ENCODE measurements at places on chromosomes 4 and X.
A peak's percentile ranks its signal among the peaks of the same experiment; 100 is the strongest.

DNA sequence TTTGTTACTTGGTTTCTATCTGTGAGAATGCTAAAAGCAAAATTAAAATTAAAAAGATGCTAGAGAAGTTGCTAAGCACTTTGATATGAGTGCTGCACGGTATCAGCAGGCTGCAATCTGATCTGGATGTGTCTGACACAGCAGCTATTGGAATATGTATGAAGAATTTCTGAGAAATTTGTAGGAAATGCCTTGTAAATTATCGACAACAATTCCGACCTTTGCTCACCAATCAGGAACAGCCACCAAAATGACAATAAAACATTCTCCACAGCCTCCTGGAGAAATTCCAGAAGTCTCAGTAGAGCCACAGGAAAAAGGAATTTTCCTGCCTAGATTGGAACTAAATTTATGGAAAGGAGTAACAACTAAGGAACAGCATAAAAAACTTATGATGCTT lies 82.5 kb downstream of the TIGD2 start:
- no peak for DNase-seq

DNA sequence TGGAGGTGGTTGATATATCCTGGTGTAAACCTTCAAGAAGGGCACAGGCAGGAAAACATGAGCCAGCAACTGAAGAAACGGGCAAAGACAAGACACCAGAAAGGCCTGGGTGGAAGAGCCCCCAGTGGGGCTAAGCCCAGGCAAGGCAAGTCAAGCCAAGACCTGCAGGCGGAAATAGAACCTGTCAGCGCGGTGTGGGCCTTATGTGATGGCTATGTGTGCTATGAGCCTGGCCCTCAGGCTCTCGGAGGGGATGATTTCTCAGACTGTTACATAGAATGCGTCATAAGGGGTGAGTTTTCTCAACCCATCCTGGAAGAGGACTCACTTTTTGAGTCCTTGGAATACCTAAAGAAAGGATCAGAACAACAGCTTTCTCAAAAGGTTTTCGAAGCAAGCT lies 7.2 kb downstream of the ZFP42 start:
- no peak for DNase-seq

- no peak for DNase-seq
Observed at GRCh38 chrX:21581479-21581878, 76.7 kb downstream of the KLHL34 start.

DNA sequence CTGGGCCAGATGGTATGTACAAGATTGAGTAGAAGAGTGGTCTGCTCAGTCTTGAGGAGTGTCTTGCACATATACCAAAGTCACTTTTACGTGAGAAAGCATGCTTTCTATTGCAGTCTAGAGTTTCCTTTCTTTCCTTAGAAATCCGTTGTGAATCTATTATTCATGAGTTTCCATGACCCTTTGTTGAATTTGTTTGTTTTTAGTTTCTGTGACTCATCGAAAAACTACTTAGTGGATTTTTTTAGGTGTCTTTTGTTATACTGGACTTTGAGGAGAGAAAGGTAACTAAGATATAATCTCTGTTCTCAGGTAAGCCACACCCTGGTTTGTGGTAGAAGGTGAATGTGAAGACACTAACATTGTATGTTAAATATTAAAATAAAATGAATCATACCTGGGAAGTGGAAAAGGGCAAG lies 23.0 kb downstream of the GALNT7 start:
- no peak for DNase-seq

GRCh38 chr4:2598511-2599303 lies 62.3 kb downstream of the FAM193A start:
- DNase-seq: no peak

DNA sequence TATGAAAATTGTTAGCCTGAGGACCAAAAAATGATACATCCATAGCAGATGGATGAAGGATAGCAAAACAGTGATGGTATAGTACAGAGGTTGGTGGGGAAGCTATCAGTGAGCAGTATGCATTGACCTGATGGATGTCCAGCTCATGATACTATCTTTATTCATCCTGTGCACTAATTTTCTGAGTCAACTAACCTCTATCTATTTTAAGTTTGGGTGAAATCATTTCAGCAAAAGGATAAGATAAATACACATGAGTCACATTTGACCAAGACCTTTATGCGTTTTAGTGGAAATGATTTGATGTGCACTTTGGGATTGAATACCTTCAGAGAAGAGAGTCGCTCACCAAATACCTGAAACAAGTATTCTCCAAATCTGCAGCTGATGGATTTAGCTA lies 351.0 kb upstream of the NR3C2 start:
- DNase-seq: no peak

DNA sequence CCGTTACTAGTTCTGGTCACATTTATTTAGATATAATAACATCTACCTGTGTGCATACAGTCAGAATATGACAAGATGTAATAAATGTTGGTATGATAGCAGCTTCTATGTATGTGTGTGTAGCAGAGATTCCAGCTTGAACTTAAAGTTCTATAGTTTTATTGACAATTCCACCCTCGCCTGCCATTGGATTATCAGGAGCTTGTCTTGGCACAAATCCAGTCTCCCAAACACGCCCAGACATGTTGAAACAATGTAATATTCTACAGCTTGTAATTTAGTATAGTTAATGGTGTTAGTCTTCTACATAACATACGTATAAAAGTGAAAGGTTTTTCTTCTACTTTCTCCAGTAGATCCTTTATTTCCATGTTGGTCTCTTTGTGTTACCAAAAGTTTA lies 44.4 kb downstream of the BBS12 start:
- no peak for DNase-seq

DNA sequence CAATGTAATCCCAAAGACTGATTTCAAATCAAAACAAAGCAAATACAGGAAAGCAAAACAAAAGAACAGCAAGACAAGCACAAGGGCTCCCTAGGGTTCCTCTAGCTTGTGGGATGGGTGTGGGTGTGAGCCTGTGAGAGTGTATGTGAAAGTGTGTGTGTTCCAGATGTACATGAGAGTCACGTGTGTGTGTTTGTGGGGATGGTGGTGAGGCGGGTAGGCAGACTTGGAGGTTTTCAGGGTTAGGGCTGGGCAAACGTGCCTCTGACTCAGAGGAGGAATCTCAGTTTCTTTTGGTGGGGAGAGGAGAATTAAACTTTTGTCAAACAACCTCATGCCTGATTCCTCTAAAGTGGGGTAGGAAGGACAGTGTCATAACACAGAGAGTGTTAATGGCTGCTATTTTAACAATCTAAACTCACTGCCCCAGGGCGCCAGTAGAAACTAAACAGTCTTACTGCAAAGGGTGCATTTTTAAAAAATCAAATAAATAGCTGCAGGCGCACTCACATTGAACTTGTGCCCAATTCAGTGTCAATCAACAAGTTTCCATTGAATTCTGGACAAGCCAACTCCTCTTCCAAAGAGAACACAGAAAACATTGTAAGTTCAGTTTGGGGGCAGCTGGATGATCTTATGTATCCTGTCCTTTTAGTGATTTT lies 51.8 kb downstream of the CHRDL1 start:
- DNase-seq: no peak

GRCh38 chrX:40093586-40093985 lies 4.2 kb downstream of the BCOR start:
- no peak for DNase-seq

DNA sequence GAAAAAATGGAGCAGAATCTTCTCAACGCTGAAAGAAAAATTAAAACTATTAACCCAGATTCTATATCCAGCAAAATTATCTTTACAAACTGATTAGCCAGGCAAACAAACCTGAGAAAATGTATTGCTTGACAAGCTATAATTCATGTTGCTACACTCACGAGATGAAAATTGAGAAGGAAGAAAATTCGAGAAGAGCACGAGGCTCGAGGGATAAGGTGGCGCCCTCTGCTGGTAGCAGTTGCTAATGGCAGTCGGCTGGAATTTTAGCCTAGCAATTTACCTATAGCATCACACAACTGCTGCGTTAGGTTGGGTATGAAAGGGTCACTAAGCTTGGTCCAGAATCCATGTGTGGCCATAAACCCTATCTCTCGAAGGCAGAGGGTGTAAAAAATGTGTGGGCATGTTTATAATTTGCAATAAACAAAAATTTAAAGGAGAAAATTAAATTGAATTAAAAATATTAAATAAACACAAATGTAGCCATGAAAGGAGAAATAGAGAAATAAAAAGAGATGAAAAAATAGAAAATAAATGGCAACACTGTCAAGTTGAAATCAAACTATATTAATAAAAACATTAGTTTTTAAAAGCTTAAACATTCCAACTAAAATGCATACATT lies 126.6 kb downstream of the PPP4R3C start:
- no peak for DNase-seq

- no peak for DNase-seq
Observed at GRCh38 chr4:101287324-101287723, 60.0 kb downstream of the PPP3CA start.

- no peak for DNase-seq
Observed at GRCh38 chr4:6180841-6181631, 19.3 kb downstream of the JAKMIP1 start.

DNA sequence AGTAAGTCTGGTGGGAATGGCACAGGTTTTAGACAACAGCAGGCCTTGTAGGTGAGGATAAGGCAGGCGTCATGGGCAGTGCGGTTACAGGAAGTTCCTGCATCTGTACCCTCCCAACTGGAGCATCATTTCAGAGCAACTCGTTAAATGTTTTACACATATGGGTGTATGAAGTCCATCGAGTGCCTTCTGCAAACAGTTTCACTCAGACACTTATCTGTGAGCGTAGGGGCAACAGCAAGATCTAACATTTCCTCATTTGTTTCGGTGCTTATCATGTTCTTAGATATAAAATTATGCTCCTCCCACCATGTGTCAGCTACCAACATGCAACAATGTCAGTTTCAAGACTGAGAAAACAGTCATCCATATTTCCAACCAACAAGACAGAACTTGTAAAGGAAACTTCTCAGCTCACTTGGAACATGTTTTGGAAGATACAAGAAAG lies 69.9 kb downstream of the ELOVL6 start:
- DNase-seq: no peak

- DNase-seq: no peak
Observed at GRCh38 chrX:133838761-133839676, 146.4 kb downstream of the GPC3 start.

GRCh38 chr4:109009909-109010308 lies 247.1 kb upstream of the ETNPPL start:
- no peak for DNase-seq

GRCh38 chr4:55758066-55758465 lies 61.5 kb upstream of the EXOC1L start:
- no peak for DNase-seq

DNA sequence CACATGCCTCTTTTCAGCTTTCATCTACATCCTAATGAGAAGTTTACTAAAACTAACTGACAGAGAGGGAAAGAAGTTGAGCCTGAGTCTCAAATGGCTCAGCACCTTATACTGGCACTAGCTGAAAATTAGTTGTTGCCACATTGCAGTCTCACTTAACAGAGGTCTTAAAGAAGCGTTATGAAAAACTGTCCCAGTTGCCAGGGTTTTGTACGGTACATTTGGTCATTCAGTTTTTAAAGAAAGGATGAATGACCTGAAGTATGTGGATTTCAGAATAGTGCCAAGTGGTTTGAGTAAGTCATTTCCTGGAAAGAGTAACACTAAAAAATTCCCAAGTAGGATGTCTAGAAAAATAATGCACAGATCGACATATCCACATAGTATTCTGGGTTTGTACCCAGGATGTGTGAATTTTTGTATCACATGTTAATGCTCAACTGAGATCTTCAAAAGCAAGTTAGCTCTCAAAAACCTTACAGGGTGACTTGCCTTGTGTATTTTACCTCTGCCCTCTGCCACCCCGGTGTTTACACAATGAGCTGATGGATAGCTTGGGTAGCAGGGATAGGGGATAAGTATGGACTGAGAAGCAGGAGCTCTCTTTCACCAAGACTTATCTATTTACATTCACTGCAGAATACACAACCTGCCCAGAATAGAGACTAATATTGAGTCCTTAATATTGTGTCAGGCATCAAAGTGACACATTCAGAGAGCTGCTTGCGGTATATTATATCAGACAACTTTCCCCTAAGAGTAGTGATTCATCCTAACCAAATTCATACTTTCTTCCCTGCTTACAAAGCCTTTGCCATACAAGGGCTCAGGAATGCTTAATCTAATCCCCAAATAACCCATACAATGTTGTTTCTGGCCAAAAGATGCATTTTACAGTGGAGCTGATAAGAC lies 1075.7 kb upstream of the PABPC4L start:
- DNase-seq: no peak

DNA sequence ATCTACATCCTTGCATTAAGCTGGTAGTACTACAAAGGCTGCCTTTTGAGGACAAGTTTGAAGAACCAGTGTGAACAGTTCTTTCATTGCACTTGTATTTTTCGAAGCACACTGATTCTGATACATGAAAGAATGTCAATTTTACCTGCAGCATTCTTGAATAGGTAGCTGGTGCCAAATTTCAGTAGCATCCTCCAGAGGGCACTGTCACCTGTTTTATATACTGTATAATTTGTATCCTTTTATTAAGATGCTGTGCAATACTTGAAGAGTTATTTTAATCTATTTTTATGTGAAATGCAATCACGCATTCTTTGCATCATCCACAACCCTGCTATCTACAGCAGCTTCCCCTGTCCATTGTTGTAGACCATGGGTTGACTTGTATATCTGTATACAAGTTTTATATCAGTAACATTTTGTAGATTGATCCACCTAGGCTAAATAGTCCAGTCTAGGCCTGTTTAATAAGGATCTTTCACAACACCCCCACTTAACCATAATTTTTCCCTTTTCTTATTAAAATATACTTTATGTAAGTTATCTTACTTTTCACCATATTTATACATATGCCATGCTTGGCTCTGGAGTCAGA lies 325.7 kb downstream of the PCDH7 start:
- no peak for DNase-seq

- no peak for DNase-seq
Observed at GRCh38 chr4:116073051-116073450, 959.6 kb upstream of the NDST4 start.

GRCh38 chrX:48676106-48676892 lies 7.3 kb upstream of the WAS start:
- peak; percentile 40 for DNase-seq
